ENCODE measurements at places on chromosomes 2 and 18.

GRCh38 chr18:8139891-8140406 lies 469.3 kb upstream of the RAB12 start:
- peak; percentile 68 for DNase-seq

DNA sequence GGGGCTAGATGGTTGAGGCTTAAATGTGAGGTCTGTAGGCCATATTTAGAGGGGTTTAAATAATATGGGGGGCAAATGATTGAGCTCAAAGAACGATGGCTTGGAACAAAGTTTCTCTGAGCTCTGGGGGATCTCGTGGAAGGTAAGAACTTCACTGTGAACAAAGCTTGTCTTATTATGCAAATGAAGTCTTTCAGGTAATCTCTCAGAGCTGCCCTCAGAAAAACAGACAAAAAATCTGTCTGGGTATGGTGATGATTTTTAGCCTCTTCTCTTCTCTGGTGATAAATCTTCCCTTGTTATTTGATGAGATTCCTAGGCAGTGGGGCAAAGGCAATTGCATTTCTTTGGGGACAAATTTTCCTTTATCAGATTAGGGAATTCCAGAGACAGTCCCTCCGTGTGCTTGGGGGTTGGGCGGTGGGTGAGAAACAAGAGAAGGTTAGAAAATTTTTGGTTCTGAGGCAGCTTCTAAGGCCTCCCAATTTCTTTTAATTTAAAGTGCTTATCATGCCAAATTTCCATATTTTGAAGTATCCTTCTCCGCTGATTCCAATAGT lies 760.4 kb downstream of the TSN start:
- no peak for DNase-seq

DNA sequence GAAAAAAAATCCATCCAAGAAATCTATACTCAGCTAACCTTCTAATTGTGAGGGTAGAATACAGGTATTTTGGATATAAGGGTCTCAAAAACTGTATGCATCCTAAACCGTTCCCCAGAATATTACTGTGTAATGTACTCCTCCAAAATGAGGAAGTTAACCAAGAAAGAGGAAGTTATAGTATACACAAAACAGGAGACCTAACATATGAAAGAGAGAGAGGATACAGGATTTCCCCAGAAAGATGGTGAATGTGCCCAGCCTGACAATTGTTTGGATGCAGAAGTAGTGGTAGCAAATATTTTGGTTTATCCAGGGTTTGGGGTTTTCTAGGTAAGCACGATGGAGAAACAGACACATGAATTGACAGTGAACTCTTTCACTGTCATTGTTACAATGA lies 50.6 kb downstream of the GALNT3 start:
- no peak for DNase-seq

DNA sequence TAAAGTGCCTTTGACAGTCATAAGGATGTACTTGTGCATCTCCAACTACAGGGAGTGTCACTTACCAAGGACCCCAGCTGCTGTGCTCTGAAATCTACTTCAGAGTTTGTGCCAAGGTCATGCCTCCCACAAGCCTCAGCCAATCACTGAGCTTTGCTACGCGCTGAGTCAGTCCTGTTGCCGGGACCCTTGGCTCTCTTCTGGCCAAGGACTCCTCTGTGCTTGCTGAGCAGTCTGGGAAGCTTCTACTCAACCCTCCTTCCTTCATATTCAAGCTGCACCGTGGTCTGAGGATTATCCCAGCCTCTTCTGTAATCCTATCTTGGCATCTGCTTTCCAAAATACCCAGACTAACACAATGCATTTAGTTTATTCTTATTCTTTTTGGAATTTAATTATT lies 398.9 kb upstream of the FANCL start:
- DNase-seq = no peak

GRCh38 chr2:68767031-68767961 lies 32.7 kb downstream of the ARHGAP25 start:
- DNase-seq = no peak
